ENCODE measurements at places on chromosomes 16 and 17.
A peak's percentile ranks its signal among the peaks of the same experiment; 100 is the strongest.

- no peak for DNase-seq
Observed at GRCh38 chr17:79361873-79362771, 248.7 kb downstream of the RBFOX3 start.

- peak; percentile 7 for DNase-seq
Observed at GRCh38 chr17:39628655-39629493, 2.1 kb downstream of the PPP1R1B start.

- DNase-seq: no peak
Observed at GRCh38 chr17:258045-258734, 76.7 kb upstream of the DOC2B start.

DNA sequence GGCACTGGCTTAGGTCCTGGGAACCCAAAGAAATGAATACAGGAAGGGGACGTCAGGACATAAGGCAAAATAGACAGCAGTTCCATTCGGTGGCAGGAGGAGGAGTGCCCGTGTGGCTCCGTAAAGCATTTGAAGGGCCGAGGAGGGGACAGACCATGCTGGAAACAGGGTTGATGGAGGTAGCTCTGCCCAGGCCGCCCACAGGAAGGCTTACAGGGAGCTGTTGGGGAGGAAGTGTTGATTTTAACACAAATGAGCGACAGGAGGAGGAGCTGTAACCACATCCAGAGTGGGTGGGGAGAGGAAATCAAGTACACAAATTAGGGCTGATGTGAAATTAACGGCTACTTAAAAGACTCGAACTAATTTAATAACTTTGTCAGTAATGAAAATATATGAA is 54.6 kb downstream of the RBFOX3 start:
- DNase-seq: no peak

DNA sequence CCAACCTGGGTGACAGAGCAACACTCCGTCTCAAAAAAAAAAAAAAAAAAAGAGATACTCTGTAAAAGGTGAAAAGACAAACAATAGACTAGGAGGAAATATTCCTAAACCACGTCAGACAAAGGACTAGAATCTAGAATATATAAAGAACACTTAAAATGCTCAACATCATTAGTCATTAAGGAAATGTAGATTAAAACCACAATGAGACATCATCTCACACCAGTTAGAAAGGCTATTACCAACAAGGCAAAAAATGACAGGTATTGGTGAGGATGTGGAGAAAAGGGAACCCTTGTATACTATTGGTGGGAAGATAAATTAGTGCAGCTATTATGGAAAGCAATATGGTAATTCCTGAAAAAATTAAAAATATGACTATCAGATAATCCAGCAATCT is 903.1 kb upstream of the SOX9 start:
- no peak for DNase-seq

DNA sequence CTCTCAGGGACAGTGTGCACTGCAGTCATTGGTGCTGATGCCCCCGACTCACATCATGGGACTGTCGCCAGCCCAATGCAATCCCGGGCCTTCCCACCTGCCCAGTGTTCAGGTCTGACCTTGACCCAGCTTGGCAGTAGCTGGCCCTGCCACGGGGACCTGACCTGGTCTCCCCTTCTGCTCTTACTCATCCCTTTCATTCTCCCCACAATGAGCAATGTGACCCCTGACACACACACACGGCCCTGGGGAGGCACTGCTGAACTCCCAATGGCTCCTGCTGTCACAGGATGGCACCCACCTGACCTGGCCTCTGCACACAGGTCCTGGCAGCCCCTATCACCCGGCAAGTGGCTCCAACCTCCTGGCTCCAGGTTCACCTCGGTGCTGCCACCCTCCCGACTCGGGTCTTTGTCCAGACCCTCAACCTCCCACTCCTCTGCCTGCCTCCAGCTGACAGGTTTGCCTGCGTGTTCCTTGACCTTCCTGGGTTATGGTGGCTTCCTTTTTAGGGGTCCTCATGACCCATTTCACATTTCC is 6.6 kb downstream of the CD300C start:
- no peak for DNase-seq

DNA sequence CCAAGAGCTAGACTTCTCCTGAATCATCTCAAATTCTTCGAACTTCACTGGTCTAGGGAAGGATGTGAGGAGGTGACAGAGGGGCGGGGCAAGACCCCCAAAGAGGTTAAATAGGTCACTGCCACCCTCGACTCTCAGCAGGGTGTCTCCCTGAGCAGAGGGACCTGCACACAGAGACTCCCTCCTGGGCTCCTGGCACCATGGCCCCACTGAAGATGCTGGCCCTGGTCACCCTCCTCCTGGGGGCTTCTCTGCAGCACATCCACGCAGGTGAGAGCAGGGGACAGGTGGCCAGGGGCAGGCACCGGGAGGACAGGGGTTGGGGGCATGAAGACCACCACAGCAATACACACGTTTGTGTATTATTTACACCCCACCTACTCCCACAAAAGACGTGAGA is 9.2 kb downstream of the CCL17 start:
- DNase-seq: no peak

DNA sequence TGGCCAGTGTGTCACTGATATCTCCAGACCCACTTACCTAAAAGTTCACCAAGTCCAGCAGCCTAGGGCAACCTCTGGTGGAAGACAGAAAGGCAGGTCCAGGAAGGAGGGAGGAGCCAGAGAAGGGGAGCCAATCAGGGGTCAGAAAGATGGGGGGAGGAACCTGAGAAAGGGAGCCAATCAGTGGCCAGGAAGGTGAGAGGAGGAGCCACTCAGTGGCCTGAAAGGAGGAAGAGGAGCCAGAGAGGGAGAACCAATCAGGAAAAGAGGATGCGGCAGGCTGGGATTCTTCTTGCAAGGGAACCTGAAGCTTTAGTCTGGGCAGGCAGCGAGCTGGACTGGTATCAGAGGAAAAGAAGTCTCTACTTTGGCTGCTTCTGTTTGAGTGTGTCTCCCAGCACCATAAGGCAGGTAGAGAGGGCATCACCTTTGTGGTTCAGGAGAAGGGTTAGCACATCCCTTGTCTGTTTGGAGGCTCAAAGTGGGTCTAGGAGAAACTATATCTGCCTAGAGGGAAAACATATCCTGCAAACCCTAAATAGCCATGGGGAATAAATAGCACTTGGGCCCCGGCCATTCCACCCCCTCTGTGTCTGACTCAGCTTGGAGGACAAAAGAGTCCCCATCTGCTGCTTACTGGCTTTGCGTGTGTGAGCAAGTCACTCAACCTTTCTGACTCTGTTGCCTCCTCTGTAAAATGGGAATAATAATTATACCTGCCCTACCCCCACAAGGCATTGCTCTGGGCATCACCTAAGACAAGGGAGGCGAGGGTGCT is 43.4 kb upstream of the CRHR1 start:
- DNase-seq: peak; percentile 69

GRCh38 chr17:15026088-15026487 is 239.0 kb downstream of the PMP22 start:
- DNase-seq: no peak

- no peak for DNase-seq
Observed at GRCh38 chr17:19456016-19456927, 45.2 kb downstream of the RNF112 start.

DNA sequence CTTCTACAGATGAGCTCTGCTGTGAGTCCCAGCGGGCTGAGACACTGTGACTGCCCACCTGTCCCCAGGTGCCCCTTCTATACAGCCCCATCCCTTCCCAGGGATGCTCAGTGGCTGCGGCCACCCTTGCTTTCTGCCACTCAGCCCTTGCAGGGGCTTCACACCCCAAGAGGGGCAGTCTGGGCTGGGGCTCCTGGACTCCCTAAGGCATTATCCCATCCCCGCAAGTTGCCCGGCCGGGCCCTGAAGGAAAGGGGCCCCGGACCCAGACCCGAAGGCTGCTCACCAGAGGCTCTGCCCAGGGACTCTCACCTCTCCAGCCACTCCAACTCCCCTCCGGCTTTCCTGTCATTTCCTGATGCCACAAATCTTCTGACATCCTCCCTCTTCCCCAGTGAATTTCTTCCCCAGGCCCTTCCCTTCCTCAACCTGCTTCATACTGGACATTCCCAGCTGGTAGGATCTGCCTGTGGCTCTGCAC is 88.5 kb upstream of the TOB1 start:
- DNase-seq: peak; percentile 43

DNA sequence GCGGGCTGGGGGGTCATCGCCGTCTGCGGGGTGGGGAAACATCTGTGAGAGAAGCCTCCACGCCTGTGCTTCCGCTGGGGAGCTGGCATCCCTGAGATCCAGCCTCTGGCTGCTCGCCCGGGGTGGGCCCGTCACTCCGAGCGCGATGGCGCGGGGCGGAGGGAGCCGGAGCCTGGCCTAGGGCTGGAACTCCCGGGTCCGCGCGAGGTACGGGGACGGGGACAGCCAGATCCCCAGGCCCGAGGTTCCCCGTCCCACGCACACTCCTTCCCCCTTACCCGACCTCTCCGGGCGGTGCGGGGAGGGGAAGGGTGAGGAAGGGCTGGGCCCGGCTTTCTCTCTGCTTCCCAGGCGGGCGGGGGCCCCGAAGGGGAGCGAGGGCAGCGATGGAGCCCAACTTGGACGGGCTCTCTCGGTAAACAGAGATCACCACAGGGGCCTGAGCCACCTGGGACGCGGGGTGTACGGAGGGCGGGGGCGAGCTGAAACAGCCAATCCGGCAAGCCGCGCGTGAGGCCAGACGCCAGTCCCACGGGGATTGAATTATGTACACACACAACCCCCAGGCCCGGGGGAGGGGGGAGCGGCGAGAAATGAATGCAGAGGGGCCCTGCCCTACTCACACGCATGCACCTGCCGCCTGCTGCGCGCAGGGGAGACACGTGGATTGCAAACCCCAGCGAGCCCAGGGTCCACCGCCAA is at the start of gene SLC16A11:
Gene SLC16A11, minus strand, starts transcription at position 596 of the 702 bp plus-strand sequence. Its CDS starts 579 bp downstream, at position 17.
- DNase-seq: peak; percentile 84

GRCh38 chr17:55605705-55606487 is 94.6 kb upstream of the SMIM36 start:
- peak; percentile 39 for DNase-seq

- DNase-seq: peak; percentile 36
Observed at GRCh38 chr16:6684076-6684673, 648.5 kb upstream of the RBFOX1 start.

GRCh38 chr17:987931-988330 is 8.4 kb upstream of the NXN start:
- no peak for DNase-seq

DNA sequence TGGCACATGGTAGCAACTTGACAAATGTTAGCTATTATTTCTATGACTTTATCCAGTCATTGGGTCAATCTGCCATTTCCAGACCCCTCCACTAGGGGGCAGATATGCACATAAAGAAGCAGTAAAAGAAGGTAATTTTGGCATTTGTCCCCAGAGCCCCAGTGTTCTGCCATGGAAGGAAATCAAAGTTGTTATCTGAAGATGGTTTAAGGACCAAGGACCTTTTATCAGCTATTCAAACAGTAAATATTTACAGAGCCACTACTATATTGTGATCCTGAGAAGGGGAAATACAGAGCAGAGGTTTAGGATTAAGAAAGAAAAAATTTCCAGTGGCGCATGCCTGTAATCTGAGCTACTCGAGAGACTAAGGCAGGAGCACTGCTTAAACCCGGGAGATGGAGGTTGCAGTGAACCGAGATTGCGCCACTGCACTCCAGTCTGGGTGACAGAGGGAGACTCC is 20.0 kb downstream of the TRAF4 start:
- DNase-seq: peak; percentile 80

DNA sequence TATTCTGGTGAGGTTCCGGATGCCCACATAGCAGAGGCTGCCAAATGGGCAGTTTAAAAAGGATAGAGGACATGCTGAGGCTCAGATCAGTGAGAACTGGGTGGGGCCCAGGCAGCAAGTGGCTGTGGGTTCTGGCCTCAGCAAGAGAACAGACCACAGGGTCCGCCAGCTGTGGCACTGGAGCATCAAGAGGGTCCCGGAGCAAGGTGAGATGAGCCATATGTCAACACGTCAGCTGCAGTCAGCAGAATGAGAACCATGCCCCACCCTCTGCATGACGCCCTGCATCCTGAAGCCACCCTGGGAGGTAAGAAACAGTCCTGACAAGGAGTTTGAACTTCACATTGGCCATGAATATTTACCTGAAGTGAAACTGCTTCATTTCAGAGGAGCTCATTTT is 20.1 kb upstream of the CCL5 start:
- DNase-seq: no peak

GRCh38 chr17:63191610-63192009 is 225.6 kb downstream of the TANC2 start:
- DNase-seq: no peak

DNA sequence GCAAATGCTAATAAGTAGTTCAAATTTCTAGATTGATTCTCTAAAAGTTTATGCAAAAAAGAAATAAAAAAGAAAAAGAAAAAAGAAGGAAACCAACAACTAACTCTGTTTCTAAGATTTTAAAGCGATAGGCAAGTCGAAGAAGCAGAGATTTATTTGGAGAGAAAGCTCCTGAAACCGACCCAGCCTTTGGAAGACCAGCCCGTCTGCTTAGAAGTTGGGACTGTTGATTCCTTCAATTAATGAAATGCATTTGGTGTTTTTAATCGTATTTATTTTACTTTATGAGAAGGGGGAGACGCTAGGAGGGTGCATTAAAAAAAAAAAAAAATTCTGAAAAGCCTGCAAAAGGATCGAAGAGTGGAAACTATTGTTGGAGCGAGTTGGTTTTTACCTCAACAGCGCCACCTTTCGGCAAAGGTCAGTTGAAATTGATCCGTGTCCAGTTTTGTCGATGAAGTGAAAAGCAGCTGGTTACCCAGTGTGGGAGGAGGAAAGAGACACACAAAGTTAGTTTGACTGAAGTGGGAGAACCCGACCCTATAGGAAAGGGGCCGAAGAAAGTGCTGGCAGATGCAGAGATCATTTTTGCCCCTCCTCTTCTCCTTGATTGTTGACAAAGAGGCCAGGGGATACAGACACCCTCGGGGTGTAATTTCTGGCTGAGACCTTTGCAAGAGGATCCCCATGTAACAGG is 1.5 kb upstream of the MAF start:
- DNase-seq: peak; percentile 81

- peak; percentile 33 for DNase-seq
Observed at GRCh38 chr17:42673885-42674754, 2.7 kb downstream of the PLEKHH3 start.

DNA sequence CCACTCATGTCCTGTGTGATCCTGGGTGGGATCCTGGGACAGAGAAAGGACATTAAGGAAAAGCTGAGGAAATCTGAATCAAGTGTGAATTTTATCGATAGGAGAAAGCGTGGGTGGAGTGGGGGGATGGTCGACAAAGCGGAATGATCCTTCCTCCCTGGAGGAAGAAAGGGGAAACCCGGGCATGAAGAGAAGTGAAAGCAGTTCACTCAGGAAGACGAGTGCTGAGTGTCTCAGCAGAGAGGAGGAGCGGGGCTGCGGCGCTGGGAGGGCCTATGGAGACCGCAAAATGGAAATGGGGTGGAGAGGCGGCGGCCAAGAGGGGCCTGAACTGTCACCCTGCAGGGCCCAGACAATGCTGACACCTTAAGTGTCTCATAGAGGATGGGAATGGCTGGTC is 8.7 kb downstream of the ZDHHC7 start:
- no peak for DNase-seq

All from DMS53 (cell line).